ENCODE measurements at places on chromosomes 12 and 14. TPM values are rescaled to one million over a fixed set of nuclear protein-coding genes. Genes with fewer than 3 reads are reported as not detected.

DNA sequence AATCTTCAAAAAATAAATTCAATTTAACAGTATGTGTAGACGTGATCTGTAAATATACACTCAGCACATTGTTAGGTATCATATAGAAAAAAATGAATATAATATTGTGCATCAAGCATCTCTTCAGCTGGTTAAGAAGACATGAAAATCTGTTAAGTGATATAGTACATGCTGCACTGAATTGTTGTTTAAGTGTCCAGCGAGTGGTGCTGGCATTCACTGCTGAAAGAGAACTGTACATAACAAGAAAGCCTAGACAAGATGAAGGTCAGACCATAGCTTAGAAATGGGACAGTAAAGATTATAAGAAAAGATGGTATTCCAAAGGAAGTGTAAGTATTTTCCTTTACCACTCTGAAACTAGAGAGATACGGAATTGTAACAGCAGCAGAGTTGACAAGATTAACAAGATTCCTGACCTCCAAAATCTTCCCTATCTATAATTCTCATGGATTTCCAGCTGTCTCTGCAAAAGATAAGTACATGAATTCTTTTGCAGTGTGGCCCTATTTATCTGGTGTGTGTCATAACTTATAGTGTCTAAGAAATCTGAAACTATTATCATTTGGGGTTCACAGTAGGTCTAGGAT lies 198.6 kb downstream of the FLRT2 start:
- H3K27me3 ChIP-seq = no peaks in the 10 kb centered on the region
- no peak overlapping the region for H3K4me3 ChIP-seq
- no peak overlapping the region for H3K27ac ChIP-seq

DNA sequence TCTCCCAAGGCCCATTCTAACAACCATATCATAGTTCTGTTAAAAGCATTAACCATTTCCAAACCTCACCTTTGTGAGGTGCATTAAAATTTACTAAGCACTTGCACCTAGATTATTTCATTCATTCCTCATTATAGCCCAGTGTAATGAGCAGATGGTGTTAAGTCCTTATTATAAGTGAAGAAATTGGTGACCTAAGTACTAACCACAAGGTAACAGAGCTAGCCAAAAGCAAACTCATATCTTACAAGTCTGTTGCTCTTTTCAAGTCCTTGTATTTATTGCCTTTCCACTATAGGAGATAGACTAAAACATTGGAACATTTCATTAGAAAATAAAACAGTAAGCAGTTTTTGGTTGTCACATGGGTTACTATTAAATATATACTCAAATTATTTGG lies 49.7 kb downstream of the TDP1 start:
- H3K27me3 ChIP-seq = no peaks in the 10 kb centered on the region
- H3K4me1 ChIP-seq = no peaks in the 10 kb centered on the region
- H3K4me3 ChIP-seq = no peak overlapping the region
- H3K36me3 ChIP-seq = no peaks in the 10 kb centered on the region
- H3K27ac ChIP-seq = no peak overlapping the region
- no peak for DNase-seq

DNA sequence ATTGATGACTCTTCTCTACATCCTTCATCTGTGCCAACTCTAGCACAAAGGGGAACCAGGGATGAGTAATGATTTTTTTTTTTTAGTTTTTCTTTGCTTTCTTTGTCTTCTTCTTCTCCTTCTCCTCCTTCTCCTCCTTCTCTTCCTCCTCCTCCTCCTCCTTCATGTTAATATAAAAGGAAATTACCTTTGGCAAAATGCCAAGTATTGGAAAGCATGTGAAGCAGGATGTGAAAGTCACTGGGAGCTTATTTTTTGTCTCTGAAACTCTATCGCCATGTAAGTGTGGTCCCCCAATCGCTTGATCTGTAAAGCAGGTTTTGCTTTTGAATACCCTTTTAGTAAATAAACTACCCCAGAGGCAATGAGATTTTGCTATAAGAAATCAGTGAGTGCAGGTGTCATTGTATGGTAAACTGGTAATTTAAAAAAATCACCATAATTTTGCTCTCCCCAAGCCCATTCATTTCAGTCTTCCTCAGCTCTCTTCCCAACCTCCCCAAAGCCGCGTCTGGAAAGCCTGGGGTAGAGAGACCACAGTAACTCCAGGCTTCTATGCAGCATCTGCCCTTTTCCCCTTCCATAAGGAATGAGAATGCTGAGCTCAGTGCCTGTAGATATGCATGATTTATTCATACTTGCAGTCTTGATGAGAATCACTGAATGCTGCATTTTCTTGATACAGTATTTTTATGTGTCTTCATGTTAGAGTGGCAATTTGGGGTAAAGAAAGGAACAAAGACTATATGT lies 388.7 kb downstream of the TMEM117 start:
- H3K4me1 ChIP-seq = no peaks in the 10 kb centered on the region
- H3K27me3 ChIP-seq = no peaks in the 10 kb centered on the region
- no peak overlapping the region for H3K4me3 ChIP-seq
- no peak overlapping the region for H3K27ac ChIP-seq

PLEKHG7 gene
- total RNA-seq = not detected

SLCO1C1 gene
- not detected for total RNA-seq

ARG2 gene
- total RNA-seq = 1.1 TPM

FMNL3 gene
- total RNA-seq = 25.7 TPM

All from Panc1 (cell line).